Epithelial cell of prostate (primary cell): ENCODE measurements at places on chromosomes 4 and X.

GRCh38 chr4:156958276-156959074 lies 13.1 kb downstream of the PDGFC start:
- DNase-seq, result no peak

- DNase-seq, result no peak
Measured at GRCh38 chr4:108795733-108796132, 32.9 kb upstream of the ETNPPL start.

DNA sequence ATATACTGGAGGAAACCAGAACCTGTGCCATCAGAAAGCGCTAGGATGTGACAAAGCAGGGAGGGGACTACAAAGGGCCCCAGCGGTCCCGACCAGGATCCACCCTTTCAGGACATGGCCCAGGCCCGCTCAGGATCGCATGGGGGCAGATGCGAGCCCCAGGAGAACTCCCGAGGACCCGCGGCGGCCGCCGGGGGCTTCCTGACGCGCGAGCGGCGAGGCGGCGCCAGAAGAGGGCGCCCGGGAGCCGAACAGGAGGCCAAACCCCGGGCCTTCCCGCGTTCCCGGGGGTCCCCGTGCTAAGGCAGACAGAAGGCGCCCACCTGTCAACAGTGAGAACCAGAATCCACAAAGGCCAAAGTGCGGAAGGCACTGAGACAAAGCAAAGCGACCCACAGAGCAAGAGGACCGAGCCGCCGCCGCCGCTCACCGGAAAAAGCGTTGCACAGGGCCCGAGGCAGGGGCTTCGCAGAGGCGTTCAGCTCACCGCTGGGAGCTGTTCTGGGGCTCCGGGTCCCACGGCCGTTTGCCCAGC lies 7.3 kb upstream of the OPN1LW start:
- no peak for DNase-seq

DNA sequence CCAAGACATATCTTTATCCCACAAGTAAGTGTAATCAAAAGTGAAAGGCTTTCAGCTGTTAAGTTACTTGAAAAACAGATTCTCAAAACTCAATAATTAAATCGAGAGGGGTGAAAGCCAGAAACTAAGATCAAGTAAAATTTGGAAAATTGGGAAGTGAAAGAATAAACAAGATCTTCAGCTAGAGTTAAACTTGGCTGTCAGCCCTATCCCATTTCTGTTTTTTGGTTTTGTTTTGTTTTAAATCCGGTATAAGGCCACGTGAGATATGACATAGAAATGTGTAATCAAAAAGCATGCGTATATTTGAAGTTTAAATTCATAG lies 856.8 kb downstream of the STIM2 start:
- no peak for DNase-seq

DNA sequence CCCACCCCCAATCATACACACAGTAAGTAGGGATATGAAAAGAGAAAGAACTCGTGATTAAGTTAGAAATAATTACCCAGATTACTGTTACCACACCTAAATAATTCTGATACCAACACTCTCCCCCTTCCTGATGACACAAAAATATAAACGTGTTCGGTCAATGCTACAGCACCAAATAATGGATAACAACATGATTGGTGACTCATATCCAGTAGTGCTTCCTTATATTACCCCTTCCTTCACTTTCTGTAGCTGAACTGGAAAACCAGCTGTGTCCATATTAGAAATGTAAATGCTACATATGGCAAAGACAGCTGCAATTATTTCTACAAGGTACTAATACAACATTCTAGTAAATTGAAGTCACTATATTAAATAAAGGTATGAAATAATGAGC lies 20.8 kb downstream of the EIF4E start:
- DNase-seq, result no peak
